Cerebellar cortex (tissue), 1 donor: ENCODE measurements at places on chromosomes 5 and 9.
A peak's percentile ranks its signal among the peaks of the same experiment; 100 is the strongest.

GRCh38 chr5:14184725-14185124, 41.6 kb downstream of the TRIO start:
- no peak for DNase-seq

- DNase-seq = peak; percentile 41
Measured at GRCh38 chr5:112174959-112175594, 244.0 kb downstream of the EPB41L4A start.

DNA sequence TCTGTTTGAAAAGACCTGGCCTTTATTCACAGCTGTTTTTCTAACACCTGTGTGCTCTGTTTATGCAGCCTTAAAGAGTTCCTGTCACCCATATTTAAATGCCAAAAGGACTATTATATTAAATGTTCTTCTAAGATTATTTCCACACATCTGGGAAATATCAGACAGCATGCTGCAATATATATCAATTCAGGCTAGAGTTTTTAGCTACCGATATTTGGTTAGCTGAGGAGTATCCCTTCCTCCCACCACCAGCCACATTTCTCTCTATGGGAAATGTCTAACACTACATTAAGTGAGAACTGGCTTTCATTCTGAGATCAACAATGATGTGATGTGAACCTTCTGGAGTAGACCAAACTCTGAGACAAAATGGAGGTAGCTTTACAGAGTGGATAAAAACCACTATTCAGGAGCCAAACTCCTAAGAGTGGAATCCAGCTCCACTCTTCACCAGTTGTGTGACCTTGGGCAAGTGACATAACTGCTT, 509.2 kb downstream of the ZNF608 start:
- DNase-seq = no peak

DNA sequence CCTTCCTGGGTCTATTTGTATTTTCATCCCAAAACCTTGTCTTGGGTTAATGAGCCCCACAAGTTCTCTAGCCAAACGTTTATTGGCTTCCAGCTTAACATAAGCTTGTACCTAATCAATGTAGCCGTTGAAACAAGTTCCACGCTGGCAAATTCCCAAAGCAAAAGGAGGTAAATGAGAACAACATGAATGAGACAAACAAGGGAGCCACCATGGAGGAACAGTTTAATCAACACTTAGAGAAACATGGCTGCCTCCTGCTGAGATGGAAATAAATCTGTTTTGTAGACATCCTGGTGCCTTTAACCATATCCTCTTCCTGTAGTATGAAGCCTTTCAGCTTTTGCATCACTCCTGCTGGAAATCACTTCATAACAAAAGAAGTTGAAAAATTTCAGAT, 166.6 kb upstream of the NFIB start:
- DNase-seq = no peak

- no peak for DNase-seq
Measured at GRCh38 chr9:36575411-36575882, 2.8 kb downstream of the MELK start.

GRCh38 chr9:522658-523057, 308.0 kb downstream of the DOCK8 start:
- DNase-seq = no peak

DNA sequence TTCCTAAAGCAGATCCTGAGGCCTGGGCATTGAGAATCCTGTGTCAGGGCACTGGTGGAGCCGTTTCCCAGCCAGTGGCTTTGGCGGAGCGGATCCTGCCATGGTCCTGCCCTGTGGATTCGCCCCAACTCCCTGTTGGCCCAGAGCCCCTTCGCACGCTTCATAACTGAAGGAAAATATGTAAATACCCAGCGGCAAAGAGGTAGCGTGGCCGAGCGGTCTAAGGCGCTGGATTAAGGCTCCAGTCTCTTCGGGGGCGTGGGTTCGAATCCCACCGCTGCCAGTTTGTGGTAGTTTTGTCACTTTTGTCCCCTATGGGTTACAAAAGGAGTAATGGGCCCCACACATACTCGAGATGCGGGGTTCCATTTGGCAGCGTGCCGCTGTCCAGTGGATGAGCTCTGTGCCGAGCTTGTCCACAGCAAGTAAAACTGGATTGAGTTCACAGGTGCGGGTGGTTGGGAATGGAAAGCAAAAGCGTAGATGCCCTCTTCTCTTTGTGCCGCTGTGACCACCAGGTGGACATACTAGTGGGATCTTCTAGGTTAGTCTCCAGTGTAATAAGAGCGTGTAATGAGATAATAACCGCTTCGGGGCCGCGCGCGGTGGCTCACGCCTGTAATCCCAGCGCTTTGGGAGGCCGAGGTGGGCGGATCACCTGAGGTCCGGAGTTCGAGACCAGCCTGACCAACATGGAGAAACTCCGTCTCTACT, 17.3 kb downstream of the TRIM7 start:
- peak; percentile 90 for DNase-seq

- no peak for DNase-seq
Measured at GRCh38 chr9:131234799-131235479, 41.4 kb downstream of the FAM78A start.

GRCh38 chr5:73564675-73565074, 764 bp downstream of the ANKRA2 start:
- DNase-seq = no peak

GRCh38 chr5:102731693-102732092, 23.4 kb upstream of the PAM start:
- DNase-seq = no peak

DNA sequence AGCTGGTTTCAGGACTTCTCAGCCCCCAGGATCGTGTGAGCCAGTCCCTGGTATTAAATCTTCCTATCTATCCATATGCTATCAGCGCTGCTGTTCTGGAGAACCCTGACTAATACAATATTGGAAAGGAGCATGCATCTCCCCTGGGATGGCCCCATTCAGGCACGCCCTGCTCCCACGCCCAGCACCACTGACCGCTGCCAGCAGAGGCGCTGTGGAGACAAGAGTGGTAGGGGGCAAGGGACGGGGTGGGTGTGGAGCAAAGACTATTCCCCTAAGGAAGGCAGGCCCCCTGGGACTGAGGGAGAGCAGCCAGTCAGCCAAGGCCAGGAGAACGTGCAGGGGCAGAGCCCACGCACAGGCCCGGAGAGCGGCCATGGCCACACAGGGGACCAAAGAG, 116.0 kb downstream of the VAV2 start:
- no peak for DNase-seq

- no peak for DNase-seq
Measured at GRCh38 chr9:100880284-100880683, 148.2 kb upstream of the PLPPR1 start.

DNA sequence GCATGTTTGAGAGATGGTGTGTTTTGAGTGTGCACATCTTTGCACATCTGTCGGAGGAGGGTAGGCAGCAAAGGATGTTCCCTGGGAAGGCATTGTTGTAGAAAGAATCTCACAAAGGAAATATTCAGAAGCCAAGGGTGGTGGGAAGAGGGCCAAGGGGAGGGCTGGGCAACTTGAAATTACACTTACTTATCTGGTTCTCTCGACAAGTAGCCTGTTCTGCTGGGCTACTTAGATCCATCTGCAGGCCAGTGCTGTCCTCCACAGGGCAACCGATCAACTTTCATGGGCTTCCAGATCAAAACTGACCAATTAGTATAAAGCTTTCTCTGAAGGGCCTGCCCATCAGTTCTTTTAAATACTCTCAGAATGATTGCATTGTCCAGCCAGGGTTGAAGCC, 495.2 kb downstream of the GADD45G start:
- DNase-seq = no peak

GRCh38 chr9:6272229-6272598, 56.0 kb upstream of the TPD52L3 start:
- DNase-seq = no peak

- no peak for DNase-seq
Measured at GRCh38 chr9:69675563-69675962, 3.4 kb upstream of the APBA1 start.

GRCh38 chr9:124764774-124765438, 6.2 kb downstream of the NR6A1 start:
- no peak for DNase-seq

DNA sequence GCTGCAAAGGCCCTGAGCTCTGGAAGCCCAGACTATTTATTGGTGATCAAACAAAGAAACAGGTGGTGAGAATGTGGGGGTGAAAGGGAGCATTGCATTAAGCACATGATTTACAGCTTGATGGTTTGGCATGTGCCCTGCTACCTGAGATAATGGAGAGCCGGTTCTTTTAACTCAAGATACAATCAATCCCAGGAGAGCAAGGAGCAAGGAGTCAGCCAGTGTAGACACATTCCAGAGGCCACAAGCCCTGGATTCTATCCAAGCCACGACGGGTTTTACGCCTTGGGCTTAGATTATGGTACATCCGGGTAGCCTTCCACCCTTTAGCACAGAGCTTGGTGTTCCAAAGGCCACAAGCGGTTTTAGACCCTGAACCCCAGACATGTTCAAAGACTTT, 292.2 kb downstream of the CYLC2 start:
- no peak for DNase-seq

- no peak for DNase-seq
Measured at GRCh38 chr5:110106750-110107149, 417.0 kb downstream of the MAN2A1 start.

- DNase-seq = no peak
Measured at GRCh38 chr5:73701566-73701965, 75.6 kb downstream of the ARHGEF28 start.
